ENCODE measurements at places on chromosomes 12 and 14.

GRCh38 chr12:116443821-116444589 lies 115.2 kb upstream of the MAP1LC3B2 start:
- no peak for DNase-seq

DNA sequence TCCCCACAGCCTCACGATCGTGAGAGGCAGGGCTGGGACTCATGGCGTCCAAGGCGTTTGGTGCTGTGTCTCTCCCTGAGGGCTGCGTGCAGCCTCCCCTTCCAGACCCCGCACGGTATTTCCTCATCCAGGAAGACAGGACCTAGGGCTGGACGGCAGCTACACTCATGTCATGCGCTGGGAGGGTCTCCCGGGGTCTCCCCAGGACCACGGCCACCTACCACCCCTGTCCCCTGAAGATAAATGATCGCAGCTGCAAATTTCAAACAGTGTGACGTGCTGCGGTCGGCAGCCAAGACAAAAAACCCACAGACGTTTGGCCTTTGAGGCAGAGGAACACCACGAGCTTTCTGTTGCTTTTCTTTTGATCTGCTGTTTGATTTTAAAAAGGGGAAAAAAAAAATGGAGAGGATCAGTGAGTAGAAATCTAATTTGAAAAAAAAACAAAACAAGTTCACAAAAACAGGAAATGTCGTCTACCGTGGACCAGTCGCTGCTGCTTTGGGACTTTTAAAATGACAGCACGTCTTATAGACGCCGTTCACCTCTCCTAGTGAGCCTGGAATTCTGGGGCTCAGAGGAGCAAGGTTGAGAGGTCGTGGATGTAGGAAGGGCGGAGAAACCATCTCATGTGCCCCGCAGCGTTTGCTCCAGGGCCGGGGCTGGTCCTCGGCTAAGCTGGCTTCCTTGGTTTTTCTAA lies 237.6 kb downstream of the SLC41A2 start:
- DNase-seq: peak; percentile 83

- no peak for DNase-seq
Observed at GRCh38 chr14:75374911-75375310, 52.9 kb upstream of the JDP2 start.

GRCh38 chr14:85214471-85214870 lies 315.5 kb upstream of the FLRT2 start:
- no peak for DNase-seq

DNA sequence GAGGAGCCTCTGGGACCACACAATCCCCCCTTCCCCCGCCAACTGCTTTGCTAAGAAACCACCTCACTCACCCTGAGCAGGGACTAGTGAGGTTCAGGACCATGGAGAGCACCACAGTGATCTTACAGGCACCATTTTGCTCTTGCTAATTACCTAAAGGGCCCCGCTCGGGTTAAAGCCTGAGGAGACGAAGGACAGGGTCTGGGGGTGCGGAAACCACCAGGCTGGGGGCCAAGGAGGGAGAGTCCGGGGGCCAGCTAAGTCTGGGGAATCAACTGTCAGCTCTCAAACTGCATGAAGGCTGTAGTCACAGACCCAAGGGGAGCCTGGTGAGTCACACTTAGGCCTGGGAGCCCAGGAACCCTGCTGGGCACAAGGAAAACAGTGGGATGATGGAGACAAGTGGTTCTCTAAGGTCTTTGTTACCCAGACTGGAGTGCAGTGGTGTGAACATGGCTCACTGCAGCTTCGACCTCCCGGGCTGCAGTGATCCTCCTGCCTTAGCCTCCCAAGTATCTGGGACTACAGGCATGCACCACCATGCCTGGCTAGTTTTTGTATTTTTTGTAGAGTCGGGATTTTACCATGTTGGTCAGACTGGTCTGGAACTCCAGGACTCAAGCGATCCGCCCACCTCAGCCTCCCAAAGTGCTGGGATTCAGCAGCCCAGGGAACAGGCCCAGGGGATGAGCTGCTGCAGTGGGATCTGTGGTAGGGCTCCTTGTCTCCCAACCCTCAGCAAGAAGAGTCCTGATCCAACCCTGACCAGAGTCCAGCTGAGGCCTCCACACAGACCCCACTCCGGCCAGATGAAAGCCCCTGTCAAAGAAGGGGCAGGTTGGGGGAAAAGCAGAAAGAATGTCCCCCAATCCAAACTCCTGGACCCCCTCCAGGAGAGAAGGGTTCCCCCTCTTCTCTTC lies 98.8 kb downstream of the CALM1 start:
- DNase-seq: peak; percentile 38

- DNase-seq: no peak
Observed at GRCh38 chr14:38278035-38278434, 22.1 kb upstream of the CLEC14A start.

DNA sequence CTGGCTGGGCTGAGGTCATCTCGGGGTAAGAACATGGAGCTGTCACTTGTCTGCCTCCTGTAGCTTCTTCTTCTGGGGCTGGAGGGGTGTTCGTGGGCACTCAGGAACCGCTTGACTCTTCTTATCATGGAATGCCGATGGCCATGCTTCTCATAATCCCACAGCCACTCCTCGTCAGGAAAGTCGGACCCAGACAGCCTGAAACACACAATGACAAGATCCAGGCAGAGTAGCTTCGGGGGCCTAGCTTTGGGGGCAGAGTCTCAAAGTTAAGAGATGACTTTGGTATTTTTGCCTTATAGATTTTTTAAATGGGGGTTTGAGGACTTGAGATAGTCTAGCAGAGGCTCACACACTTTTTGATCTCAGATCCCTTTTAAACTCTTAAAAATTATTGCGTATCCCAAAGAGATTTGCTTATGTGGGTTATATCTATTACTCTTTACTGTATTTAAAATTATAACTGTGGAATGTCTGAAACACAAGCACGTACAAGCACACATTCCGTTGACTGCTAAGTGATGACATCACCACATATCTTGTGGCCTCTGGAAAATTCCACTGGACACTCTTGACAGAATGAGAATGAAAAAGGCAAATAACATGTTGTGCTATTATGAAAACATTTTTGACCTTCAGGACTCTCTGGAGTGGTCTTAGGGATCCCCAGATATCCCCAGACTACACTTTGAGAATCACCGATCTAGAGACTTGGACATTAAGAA lies 43.3 kb downstream of the BEST3 start:
- no peak for DNase-seq

GRCh38 chr14:100846309-100846859 lies 20.5 kb downstream of the MEG3 start:
- DNase-seq: no peak

- DNase-seq: no peak
Observed at GRCh38 chr12:50613463-50613862, 108.7 kb downstream of the DIP2B start.

GRCh38 chr12:46983393-46983793 lies 96.0 kb upstream of the PCED1B start:
- DNase-seq: no peak

DNA sequence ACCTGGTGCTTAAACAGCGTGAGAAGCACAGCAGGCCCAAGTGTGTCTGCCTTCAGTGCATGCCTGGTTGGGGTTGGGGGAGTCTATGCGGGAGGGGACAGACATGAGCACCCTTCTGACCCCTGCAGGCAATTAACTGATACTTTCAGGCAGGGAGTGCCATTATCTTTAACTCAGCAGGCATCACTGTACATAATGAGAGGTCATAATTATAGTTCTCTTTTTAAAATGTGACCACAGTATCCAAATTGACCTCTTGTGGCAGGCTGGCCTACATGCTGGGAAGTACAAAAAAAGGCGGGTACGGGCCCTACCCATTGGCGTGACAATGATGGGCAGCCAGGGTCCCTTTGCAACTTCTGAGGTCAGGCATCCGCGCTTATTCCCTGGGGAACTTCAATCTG lies 209.1 kb downstream of the FOXN3 start:
- no peak for DNase-seq

- DNase-seq: no peak
Observed at GRCh38 chr12:57237932-57238853, 8.7 kb downstream of the SHMT2 start.

DNA sequence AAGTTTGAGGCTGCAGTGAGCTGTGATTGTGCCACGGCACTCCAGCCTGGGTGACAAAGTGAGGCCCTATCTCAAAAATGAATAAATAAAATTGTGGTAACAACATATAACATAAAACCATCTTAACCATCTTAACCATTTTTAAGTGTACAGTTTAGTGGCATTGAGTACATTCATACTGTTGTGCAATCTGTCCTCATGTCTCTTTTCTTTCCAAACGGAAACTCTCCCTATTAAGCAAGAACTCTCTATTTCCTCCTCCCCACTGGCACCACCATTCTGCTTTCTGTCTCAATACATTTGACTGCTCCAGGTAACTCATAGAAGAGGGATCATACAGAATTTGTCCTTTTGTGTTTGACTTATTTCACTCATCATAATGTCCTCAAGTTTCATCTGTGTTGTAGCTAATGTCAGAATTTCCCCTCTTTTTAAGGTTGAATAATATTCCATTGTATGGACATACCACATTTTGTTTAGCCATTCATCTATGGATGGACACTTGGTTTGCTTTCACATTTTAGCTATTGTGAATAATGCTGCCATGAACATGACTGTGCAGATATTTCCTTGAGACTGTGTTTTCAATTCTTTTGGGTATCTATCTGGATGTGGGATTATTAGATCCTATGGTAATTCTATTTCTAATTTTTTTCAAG lies 4.4 kb upstream of the MARK3 start:
- no peak for DNase-seq

DNA sequence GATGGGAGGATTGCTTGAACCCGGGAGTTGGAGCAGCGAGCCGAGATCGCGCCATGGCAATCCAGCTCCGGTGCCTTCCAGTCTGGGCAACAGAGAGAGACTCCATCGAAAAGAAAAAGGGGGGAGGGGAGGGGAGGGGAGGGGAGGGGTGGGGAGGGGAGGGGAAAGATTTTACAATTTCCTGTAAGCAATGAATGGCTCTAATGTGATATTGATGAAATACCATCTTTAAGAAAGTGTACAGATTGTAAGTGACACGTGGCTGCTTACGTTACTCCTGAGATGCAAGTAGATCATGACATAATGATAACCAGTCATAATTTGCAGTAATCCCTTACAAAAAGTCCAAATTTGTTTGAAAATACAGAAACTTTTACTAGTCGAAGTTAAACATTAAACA lies 1.4 kb downstream of the SLC25A21 start:
- DNase-seq: no peak

GRCh38 chr12:27289414-27289813 lies 43.2 kb upstream of the BMAL2 start:
- no peak for DNase-seq

- no peak for DNase-seq
Observed at GRCh38 chr12:10617863-10618262, 4.5 kb upstream of the MAGOHB start.

GRCh38 chr14:42671636-42672035 lies 1065.0 kb downstream of the LRFN5 start:
- DNase-seq: no peak

DNA sequence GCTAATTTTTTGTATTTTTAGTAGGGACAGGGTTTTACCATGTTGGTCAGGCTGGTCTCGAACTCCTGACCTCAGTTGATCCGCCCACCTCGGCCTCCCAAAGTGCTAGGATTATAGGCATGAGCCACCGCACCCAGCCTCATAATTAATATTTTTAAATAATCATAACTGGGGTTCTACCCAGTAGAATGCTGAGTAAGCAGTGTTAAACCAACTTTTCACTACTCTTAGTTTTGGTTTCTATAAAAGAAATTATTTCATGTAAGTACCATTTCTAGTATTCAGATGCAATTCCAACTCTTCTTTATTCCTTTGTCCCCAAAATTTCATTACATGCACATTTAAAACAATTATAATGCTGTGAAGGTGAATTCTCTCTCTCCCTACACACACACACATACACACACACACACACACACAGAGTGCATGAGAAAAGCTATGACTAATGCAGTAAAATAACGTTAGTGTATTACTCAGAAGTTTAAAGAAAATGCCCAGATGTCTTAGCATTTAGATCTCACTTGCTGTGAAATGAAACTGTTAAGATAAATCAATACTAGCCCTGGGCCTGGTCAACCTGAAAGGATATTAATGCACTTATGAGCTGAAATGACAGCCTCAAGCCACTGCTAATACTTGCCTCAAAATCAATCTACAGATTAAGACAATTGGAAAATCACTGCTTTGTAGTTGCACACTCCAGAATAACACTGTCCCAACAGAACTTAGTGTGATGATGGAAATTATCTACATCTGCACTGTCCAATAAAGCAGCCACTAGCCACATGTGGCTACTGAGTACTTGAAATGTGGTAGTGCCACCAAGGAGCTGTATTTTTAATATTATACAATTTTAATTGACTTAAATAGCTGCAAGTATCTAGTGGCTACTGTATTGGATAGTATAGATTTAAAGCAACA lies 36.0 kb downstream of the PTPN21 start:
- no peak for DNase-seq

DNA sequence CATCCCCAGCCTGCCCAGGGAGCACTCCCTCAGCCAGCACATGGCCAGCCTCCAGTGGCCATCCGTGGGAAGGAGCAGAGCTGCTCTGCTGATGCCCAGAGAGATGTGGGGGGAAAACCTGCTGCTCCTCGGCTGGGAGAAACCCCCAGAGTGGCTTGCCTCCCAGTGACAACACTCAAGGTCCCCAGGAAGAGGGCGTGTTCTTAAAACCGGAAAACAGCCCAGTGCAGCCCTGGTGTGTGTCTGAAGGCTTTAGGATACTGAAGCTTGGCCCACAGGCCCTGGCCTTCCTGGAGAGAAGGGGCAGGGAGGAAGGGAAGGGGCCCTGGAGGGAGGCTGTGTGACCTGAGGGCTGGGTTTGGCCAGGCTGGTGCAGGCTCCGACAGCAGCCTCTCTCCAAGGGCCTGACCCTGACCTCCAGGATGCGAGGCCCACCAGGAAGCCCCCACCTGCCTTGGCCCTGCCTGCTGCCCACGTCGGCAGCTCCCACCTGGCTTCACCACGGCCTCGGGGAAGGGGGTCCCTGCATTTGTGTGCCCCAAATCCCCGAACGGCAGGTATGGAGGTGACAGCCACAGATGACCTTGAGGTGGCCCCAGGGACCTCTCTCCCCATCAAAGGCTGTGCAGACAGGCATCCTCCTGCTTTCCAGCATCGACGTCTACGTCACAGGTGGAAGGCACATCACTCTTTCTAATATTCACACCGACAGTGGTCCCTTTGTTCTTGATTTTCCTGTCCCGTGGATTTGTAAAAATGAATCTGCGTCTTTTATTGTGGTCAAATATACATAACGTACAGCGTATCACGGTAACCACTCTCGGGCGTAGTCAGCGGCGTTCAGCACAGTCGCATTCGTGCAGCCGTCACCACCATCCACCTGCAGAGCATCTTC lies 190.0 kb upstream of the C14orf180 start:
- DNase-seq: peak; percentile 28

DNA sequence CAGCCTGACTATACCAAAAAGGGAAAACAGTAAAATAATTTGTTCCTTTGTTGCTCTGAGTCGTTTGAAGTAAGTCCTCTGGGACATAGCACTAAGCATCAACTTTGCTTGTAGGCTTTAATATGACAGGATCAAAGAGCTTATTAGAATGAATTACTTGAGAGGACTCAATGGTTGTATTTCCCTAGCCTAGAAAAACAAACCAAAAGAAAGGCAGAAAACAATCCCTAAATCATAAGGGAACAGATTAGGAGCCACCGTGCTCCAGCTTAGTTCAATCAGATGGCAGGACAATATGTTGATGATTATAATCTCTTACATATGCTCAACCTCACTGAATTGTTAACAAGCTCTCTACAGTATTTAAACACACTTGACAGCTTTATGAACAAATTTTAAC lies 988.4 kb downstream of the FLRT2 start:
- DNase-seq: no peak

GRCh38 chr12:57005980-57006808 lies at the start of gene ZBTB39:
ZBTB39 (minus strand) TSS chr12:57006546; CDS start chr12:57004917, 1,629 bp downstream.
- peak; percentile 69 for DNase-seq

All from CD4-positive, alpha-beta T cell treated with Interleukin-4 for 1 hour (primary cell).